ENCODE measurements at places on chromosomes 13 and 19. TPM values are rescaled to one million over a fixed set of nuclear protein-coding genes. Genes with fewer than 3 reads are reported as not detected.

Gene MIA
- not detected for total RNA-seq

GRCh38 chr19:17488593-17489391 lies 18.5 kb downstream of the SLC27A1 start:
- DNase-seq, result peak; percentile 67

DNA sequence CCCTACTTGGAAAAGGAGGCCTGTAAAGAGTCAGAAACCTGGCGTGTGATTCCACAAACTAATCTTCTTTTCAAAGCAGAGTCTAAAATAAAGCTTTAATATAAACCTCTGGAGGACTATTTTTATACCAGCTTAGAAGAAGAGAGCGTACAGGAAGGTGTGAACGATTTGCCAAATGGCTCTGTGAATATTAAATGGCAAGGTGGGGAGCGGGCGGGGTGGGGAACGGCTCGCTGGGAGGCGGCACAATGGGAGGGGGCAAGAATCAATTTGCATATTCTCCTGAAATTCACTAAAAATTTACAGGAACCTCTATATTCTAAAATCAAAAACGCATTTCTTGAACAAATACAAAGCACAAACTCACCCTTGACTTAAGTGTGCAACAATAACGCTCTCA lies 982 bp downstream of the ZNF780B start:
- DNase-seq, result no peak

DNA sequence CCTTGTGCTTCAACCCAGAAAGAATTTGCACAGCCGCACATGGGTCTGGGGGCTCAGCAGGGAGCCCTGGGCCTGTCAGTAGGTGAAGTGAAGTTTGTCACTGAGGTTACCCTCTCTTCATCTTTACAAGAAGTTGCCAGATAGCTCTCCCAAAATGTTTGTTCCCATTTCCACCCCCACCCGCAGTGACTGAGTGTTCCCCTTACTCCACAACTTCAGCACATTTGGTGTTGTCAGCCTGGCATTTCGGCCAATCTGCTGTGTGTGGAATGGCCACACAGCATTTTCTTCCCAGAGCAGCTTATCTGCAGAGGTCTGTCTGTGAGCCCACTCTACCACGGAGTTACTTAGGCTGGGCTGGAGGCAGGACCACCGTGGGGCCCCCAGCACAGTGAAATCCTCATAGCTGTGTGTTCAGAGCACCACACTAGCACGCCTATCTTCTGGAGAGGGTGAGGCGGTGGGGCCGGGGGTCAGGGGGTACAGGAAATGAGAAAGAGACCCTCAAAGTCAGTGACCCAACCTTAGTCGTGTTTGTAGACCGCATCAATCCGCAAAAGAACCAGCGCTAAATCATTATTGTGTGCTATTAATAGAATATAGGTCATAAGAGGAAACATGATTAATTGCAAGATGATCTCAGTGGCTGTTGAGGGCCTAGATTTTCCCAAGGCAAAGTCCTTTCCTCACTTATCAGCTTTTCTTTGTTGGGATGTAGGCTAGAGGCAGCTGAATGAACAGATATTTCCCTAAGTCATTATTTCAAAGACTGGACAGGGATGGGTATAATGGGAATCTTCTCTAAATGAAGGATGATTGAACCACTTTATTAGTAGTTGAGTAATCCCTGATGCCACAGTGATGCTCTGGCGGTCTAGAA lies 116.0 kb downstream of the SIPA1L3 start:
- no peak for DNase-seq
